Activated CD4-positive, alpha-beta memory T cell treated with anti-CD3 and anti-CD28 coated beads, Interleukin-2, amount 10 ng/mL, durations not matched to agents 7 days and 5 days (primary cell): ENCODE measurements at places on chromosomes 12 and 14. TPM values are rescaled to one million over a fixed set of nuclear protein-coding genes. Genes with fewer than 3 reads are reported as not detected.

XPOT gene
- 119 TPM for total RNA-seq

ZC2HC1C gene
- total RNA-seq: 2.0 TPM

KRT79 gene
- total RNA-seq: not detected

PTHLH gene
- not detected for total RNA-seq

SLC6A12 gene
- total RNA-seq: not detected

TPPP2 gene
- total RNA-seq: not detected

GRCh38 chr12:11891754-11892386 is 178.9 kb upstream of the BCL2L14 start:
- H3K27me3 ChIP-seq: no peaks in the 10 kb centered on the region
- no peak overlapping the region for H3K27ac ChIP-seq
- H3K4me3 ChIP-seq: no peak overlapping the region
- no peak for DNase-seq
- peaks cover 55% of the 10 kb centered on the region for H3K36me3 ChIP-seq
- H3K4me1 ChIP-seq: peaks cover 15% of the 10 kb centered on the region

DNA sequence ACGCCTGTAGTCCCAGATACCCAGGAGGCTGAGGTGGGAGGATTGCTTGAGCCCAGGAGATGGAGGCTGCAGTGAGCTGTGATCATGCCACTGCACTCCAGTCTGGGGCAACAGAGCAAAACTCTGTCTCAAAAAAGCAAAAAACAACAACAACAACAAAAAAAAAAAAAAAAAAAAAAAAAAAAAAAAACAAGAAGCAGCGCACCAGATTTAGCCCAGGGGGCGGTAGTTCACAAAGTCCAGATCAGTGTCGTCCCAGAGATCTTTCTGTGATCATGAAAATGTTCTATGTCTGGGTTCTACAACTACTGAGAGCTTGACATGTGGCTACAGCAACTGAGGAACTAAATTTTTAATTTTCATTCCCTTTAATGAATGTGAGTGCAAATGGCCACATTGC is 27.4 kb downstream of the OAS2 start:
- no peak overlapping the region for H3K4me3 ChIP-seq
- no peak for DNase-seq
- no peaks in the 10 kb centered on the region for H3K27me3 ChIP-seq
- no peaks in the 10 kb centered on the region for H3K4me1 ChIP-seq
- no peak overlapping the region for H3K27ac ChIP-seq
- H3K36me3 ChIP-seq: peaks cover 91% of the 10 kb centered on the region

- H3K4me3 ChIP-seq: peak overlapping the region; percentile 99
- no peak for DNase-seq
- H3K27me3 ChIP-seq: no peaks in the 10 kb centered on the region
- peaks cover 40% of the 10 kb centered on the region for H3K4me1 ChIP-seq
- peaks cover 8% of the 10 kb centered on the region for H3K36me3 ChIP-seq
Measured at GRCh38 chr12:53624458-53624857, 1.7 kb downstream of the ATF7 start.

- H3K27me3 ChIP-seq: peaks cover 3% of the 10 kb centered on the region
- peaks cover 6% of the 10 kb centered on the region for H3K4me1 ChIP-seq
- no peak overlapping the region for H3K4me3 ChIP-seq
- no peaks in the 10 kb centered on the region for H3K36me3 ChIP-seq
- H3K27ac ChIP-seq: no peak overlapping the region
Measured at GRCh38 chr12:112664569-112664968, 127.0 kb upstream of the RPH3A start.

DNA sequence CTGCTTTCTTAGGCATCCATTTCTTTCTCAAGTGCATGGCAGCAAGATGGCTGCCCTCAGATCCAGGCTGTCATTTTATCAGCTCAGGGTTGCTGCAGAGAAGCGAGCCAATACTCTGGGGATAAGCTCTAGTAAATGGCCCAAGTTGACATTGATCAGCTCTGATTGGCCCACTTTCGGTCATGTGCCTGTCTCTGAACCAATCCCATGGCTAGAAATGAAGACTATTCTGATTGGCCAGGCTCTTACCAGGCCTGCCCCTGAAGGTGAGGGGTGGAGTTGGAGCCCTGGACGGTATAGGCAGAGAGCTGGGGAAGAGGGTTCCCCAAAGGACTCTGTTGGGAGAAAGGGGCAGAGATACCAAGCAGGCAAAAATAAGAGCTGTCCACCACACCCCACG is 41.4 kb downstream of the MYO1H start:
- H3K27ac ChIP-seq: no peak overlapping the region
- no peaks in the 10 kb centered on the region for H3K36me3 ChIP-seq
- no peak for DNase-seq
- H3K4me1 ChIP-seq: no peaks in the 10 kb centered on the region
- H3K27me3 ChIP-seq: peaks cover 41% of the 10 kb centered on the region
- H3K4me3 ChIP-seq: no peak overlapping the region

DNA sequence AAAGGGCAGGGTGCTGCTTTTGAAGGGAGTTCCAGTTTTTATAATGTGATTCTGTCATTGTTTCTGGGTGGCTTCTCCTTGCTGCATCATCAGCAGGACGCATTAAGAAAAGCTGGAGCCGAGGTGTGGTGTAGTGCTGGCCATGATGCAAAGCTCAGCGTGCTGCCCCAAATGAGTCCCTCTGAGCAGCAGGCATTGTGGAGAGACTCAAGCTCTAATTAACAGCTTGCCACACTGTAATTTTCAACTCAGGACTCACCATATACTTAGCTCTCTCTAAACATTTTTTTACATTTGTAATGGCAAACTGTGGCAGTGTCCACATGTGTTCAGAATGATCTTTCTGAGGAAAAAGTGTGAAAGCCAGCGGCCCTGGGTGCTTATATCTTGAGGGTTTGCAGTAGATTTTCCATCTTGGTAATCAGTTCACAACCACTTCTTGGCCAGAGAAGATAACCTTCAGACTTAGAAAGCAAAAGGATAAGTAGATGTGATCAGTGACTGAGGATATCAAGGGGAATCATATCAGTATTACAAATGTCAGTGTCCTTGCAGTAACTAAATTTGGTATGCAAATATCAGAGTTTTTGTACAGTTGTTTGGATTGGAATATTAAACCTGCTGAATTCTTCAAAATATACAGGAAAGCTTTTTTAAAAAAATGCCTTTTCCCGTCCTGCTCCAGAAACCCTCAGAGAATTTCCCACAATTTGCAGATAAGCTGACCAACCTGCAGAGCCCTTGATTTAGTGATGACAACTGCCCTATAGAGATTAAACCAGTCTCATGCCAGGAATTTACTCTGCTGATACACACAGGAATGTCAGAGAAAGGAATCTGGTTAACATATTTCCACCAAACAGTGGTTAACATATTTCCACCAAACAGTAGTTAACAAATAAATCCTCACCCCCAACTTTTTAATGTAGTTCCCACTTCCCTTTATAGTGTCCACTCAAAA is 63.6 kb downstream of the DAAM1 start:
- H3K36me3 ChIP-seq: no peaks in the 10 kb centered on the region
- no peaks in the 10 kb centered on the region for H3K27me3 ChIP-seq
- H3K27ac ChIP-seq: no peak overlapping the region
- no peak for DNase-seq
- H3K4me3 ChIP-seq: no peak overlapping the region

GRCh38 chr14:62179367-62180018 is 417.3 kb downstream of the SNAPC1 start:
- H3K4me3 ChIP-seq: no peak overlapping the region
- H3K27me3 ChIP-seq: no peaks in the 10 kb centered on the region
- H3K27ac ChIP-seq: no peak overlapping the region
- no peaks in the 10 kb centered on the region for H3K36me3 ChIP-seq

- peaks cover 58% of the 10 kb centered on the region for H3K36me3 ChIP-seq
- no peaks in the 10 kb centered on the region for H3K27me3 ChIP-seq
- H3K4me3 ChIP-seq: no peak overlapping the region
- H3K27ac ChIP-seq: no peak overlapping the region
Measured at GRCh38 chr12:79873201-79873600, 61.7 kb downstream of the PPP1R12A start.

GRCh38 chr12:107330831-107331431 is 237.6 kb upstream of the CRY1 start:
- H3K36me3 ChIP-seq: peaks cover 4% of the 10 kb centered on the region
- H3K4me3 ChIP-seq: no peak overlapping the region
- DNase-seq: peak; percentile 28
- H3K27ac ChIP-seq: no peak overlapping the region
- H3K4me1 ChIP-seq: peaks cover 48% of the 10 kb centered on the region

GRCh38 chr14:90853116-90853515 is 36.9 kb upstream of the TTC7B start:
- H3K27me3 ChIP-seq: no peaks in the 10 kb centered on the region
- peaks cover 6% of the 10 kb centered on the region for H3K36me3 ChIP-seq
- H3K4me3 ChIP-seq: no peak overlapping the region
- no peak for DNase-seq
- no peaks in the 10 kb centered on the region for H3K4me1 ChIP-seq

DNA sequence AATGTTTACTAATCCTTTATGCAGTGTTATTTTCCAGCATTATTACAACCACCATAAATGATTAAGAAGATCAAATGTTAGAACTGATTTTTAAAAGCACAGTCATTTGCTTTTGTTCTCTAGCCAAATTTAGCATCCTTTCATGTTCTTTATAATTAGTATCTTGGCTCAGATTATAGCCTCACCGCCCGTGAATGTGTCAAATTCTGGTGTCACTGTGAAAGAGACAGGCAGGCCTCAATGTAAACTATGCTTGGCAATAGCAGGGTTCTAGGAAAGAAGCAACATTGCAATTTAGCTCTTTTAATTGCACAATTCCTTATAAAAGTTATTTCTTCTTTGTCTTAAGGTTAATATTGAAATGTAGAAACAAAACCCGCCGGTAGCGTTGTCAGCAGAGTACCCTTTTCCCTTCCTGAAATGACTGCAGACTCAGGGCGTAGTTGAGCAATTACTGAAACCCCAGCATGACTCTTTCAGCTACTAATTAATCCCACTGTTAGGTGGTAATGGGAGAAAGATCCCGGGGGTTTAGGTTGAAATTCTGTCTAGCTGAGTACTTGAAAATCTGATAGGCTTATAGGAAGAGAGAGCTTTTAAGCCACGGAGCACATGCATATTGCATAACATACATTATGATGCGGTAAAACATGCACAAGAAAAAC is 1600.5 kb upstream of the SEL1L start:
- H3K4me3 ChIP-seq: no peak overlapping the region
- H3K36me3 ChIP-seq: no peaks in the 10 kb centered on the region
- DNase-seq: no peak
- H3K4me1 ChIP-seq: no peaks in the 10 kb centered on the region
- no peak overlapping the region for H3K27ac ChIP-seq
- H3K27me3 ChIP-seq: no peaks in the 10 kb centered on the region
